ENCODE measurements at places on chromosomes 11 and 22.

DNA sequence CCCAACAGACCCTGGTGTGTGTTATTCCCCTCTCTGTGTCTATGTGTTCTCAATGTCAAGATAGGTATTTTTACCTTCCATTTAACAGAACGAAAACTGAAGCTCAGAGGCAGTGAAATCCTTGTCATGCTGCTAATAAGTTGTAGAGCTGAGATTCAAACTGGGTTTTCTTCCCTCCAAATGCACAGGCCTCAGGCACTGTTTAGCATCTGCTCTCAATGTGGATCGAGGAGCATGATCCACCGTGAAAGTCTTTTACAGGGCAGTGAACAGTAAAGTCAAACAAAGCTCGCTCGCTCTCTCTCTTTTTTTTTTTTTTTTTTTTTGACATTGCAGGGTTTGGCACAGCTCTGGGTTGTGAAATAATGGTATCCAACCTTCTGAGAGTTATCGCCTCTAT lies 401.0 kb upstream of the SYN3 start:
- H3K4me1 ChIP-seq = no peaks in the 10 kb centered on the region
- H3K27ac ChIP-seq = no peak overlapping the region
- no peaks in the 10 kb centered on the region for H3K27me3 ChIP-seq
- H3K4me3 ChIP-seq = no peak overlapping the region

- H3K27me3 ChIP-seq = no peaks in the 10 kb centered on the region
- H3K4me3 ChIP-seq = no peak overlapping the region
- no peaks in the 10 kb centered on the region for H3K4me1 ChIP-seq
- no peaks in the 10 kb centered on the region for H3K36me3 ChIP-seq
These were observed 100.1 kb downstream of the SLC1A2 start for GRCh38 chr11:35318977-35319925.

DNA sequence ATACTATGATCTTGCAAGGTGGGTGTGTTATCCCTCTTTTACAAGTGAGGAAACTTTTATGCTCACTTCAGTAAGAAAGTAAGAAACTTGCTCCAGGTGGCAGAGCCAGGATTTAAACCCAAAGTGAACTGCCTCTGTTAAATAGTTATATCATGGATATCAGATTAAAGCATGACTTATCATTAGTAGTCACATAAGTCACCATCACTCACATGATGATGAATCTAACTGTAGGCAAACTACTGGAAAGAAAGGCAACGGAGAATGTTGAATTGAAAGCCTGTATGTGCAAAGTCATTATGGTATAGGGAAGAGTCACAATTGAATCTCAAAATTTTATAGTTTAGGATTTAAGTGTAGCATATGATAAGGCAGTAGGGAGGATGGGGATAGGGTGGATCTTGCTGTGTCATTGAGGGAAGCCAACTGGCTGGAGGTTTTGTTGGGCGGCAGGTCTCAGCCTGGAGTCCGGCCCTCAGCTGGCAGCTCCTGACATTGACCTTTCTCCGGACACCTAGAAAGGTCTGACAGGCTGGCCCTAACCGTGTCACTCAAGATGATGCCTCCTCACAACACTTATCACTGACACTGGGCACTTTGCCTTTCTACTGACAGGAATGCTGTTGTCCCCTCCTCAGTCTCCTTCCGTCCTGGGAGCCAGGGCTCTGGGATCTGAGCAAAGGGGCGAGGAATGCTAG lies 98.3 kb downstream of the EMSY start:
- no peaks in the 10 kb centered on the region for H3K4me1 ChIP-seq
- no peak for DNase-seq
- H3K27me3 ChIP-seq = no peaks in the 10 kb centered on the region
- H3K4me3 ChIP-seq = no peak overlapping the region

- no peaks in the 10 kb centered on the region for H3K27me3 ChIP-seq
- no peak for DNase-seq
- H3K27ac ChIP-seq = no peak overlapping the region
- H3K4me1 ChIP-seq = peaks cover 37% of the 10 kb centered on the region
- peaks cover 2% of the 10 kb centered on the region for H3K36me3 ChIP-seq
These were observed 93.2 kb upstream of the RTL6 start for GRCh38 chr22:44591146-44591790.

GRCh38 chr11:108565653-108566052 lies 27.9 kb downstream of the EXPH5 start:
- no peaks in the 10 kb centered on the region for H3K36me3 ChIP-seq
- H3K4me3 ChIP-seq = no peak overlapping the region
- peaks cover 4% of the 10 kb centered on the region for H3K4me1 ChIP-seq
- H3K27me3 ChIP-seq = no peaks in the 10 kb centered on the region

All from neuronal stem cell (in vitro differentiated cells).